ENCODE measurements at places on chromosomes 1 and 21.

DNA sequence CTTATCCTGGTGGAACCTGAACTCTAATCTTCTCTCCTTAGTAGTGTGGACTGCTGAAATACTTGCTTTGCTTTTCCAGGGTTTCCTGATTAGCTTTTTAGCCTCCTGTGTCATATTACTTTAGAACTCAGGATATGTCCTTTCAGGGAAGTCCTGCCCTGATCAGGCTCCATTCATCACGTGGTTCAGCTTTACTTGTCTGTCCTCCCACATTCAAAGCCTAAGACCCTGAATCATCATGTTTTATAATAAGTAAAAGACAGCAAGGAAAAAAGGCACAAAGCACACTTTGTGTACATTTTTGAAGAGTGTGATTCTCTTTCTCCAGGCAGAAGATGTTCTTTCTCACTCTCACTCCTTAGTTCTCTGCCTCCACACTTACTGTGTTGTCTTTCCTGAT is 70.6 kb downstream of the PATJ start:
- DNase-seq, result no peak

- DNase-seq, result no peak
Measured at GRCh38 chr1:161111527-161111926, 6.3 kb downstream of the PFDN2 start.

DNA sequence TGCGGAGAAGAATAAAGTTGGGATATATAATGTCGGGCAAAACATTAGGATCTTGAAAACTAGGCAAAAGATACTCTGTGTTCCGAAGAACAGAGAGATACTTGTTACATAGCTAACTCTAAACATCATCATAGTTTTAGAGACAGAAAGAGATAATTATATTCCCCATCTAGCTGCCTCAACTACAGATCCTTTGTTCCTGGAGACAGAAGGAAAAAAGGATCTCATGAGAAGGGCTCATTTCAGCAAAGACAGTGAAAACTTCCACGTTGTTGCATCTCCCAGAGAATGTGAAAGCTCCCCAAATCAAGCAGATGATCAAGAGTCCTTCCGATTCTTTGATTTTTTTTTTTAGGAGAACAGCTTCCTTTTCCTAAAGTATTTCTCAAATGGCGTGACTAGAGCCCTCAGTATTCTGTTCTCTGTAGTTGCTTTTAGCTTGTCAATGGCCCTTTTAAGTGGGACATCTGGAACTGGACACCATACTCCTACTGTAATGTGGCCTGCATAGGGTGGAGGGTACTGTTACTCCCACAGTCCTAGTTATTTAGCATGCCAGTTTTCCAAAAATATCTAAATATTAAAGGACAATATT is 1048.2 kb downstream of the TTLL7 start:
- DNase-seq, result peak; percentile 9

DNA sequence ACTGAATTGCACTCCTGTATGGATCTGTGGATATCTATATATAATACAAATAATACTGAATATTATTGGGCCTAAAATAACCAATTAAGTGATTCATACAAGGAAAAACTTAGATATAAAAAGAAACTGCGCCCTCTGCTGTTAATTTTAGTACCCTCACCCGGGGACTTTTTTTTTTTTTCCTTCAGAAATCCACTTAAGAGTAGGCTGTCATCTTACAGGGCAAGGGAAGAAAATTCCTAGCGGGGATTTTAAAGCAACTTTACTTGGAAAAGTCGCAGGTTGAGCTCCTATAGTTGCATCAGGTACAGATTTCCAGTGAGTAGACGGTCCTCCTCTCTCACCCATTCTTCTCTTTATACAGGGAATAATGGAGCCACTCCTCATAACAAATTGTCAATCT is 1.3 kb downstream of the NTNG1 start:
- no peak for DNase-seq

DNA sequence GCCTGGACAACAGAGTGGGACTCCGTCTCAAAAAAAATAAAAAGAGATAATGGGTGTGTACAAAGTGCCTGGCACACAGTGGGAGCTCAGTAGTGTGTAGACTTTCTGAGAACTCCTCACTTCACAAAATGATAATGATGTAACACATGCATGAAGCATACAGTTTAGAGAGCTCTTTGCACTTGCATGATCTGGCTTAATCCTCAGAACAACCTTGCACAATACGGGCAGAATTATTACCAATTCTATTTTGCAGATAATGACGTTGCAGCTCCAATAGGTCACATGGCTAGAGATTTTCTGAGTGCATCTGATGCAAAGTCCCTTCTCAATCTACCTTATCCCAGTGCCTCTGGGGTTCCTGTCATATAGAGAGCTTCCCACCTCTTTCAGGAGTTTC is 71.4 kb downstream of the CD247 start:
- DNase-seq, result no peak

DNA sequence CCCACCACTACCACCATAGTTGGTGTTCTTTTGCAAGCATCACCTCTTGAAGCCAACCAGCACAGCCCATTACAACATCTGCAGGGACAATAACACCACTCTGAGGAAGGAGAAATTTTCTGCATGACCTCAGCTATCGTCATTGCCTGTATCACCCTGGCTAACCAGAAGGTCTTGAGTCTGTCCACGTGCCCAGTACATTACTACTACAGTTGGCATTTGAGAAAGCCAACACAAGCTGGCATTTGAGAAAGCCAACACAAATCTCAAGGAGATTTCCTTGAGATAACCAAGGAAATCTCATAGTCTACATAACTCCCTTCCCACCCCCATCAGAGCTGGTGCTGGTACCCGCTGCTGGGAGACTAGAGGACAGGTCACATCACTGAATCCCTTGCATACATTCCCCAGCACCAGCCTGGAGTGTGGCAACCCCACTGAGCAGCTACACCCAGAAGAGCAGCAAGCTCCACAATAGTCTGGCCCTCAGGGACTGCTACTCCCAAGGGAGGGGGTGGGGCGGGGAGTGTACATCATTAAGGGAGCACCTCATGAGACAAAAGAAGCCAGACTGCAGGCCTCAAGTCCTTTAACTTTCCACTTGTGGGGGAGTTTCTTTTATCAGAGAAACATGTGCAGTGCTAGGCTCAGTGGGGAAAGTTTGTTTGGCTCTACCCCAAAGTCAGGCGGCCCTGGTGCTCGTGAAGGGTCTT is 46.0 kb upstream of the GUCA2A start:
- no peak for DNase-seq

- no peak for DNase-seq
Measured at GRCh38 chr1:6235296-6235677, 477 bp downstream of the ICMT start.

DNA sequence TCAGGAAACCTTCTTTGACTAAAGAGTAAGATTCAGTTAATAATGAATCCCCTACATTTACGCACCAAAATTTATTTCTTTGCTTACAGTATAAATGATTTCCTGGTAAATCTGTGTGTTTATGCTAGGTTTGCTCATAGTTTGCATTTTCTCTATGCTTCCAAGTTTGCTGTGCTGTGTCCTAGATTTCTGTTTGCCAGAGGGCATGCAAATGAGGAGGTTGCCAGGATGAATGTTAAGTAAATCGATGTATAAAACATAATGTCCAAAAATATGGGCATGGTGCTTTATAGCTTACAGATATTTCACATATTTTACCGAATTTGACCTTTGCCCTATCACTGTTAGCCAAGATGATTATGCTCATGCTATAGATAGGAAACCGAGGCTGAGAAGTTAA is 63.8 kb downstream of the TBX19 start:
- no peak for DNase-seq

DNA sequence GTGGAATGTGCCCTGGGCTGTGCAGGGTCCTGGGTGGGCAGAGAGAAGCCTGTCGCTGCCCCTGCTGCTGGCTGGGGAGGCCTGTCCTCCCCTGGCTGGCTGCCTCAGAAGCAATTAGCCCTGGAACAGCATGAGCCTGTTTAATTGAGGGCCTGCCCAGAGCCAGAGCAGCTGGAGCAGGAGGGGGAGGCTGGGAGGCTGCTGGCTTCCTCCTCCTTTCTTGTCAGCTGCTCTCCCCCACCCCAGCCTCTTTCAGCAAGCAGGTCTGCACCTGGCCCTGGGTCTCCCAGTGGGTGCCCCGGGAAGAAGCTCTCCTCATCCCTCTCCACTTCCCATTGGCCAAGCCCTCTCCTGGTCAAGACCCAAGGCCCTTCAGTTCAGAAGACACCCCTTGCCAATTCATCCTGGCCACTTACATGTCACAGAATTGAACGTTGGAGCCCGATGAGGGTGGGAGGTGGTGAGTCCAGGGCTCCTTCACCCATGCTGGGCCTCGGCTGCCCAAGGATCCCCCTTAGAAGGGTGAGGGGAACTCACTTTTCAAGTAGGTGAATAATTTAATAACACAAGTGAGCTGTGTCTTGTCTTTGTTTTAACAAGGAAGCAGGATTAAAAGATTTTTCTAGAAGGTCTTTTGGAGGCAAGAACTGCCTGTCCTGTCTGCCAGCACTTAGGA is 13.2 kb downstream of the AMPD2 start:
- DNase-seq, result no peak

- DNase-seq, result no peak
Measured at GRCh38 chr1:28905921-28906666, 8.3 kb upstream of the EPB41 start.

DNA sequence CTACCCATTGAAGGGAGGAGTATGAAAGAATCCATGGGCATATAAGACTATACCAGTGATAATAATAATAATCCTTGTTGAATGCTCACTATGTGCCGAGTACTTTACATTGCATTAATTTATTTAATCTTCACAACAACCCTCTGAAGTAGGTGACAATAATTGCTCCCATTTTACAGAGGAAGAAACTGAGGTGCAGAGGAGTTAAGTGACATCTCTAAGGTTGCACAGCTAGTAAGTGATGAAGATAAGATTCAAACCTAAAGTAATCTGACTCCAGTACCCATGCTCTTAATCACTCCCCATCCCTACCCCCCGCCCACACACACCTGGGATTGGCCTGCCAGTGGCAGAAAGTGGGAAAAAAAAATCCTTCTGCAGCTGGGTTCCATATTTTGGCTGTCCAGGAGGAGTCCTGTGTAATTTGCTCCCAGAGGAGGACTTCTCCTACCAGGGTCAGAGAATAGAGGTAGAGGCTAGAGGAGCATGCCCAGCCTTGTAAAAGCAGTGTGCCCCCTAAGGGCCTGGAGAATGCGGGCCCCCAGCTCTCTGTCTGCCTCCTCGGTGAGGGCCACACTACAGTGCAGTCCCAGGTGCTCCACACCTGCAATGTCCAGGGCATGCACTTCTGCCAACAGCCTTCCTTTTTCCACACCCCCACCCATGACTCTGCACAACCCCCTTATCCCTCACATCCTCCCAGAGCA is 57.8 kb downstream of the TMEM53 start:
- no peak for DNase-seq

DNA sequence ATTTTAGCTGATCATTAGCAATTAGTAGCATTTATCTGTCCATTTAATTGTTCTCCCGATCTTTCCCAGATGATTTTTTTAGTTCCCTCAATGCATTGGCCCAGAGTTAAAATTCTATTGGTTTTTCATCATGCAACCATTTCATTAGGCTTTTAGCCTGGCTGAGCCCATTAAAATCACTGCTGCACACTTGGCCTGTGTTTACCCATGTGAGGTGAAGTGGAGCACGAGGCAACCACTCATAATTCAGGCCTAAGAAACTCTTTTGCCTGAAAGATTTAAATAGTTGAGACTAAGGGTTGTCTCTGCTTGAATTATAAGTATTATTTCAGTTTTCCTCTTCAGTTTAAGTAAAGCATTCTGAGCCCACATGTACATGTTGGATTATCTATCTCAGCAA is 889.0 kb upstream of the ADGRL4 start:
- DNase-seq, result no peak

- no peak for DNase-seq
Measured at GRCh38 chr1:110515041-110515440, 3.9 kb downstream of the KCNA10 start.

- DNase-seq, result no peak
Measured at GRCh38 chr1:160222546-160222945, 17.4 kb downstream of the PEA15 start.

DNA sequence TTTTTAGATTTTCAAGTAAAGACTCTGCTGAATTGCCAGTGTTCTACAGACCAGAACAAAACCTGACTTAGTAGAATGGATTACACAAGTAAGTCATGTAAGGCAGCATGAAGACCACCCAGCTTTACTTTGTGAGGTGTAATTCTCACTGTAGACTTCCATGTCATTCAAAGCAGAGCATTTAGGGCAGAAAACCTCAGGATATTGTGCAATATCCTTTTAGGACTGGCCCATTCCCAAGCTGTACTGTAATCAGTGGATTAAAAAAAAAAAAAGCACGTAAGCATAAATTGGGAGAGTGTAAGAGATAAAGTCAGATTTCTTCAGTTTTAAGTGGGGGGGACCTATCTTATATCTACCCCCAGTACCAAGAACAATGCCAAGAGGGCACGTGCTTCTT is 380.5 kb upstream of the PRMT6 start:
- no peak for DNase-seq

GRCh38 chr21:38810034-38810825 is 4.5 kb downstream of the ETS2 start:
- no peak for DNase-seq

- peak; percentile 58 for DNase-seq
Measured at GRCh38 chr1:215568299-215568692, 1.2 kb downstream of the KCTD3 start.

DNA sequence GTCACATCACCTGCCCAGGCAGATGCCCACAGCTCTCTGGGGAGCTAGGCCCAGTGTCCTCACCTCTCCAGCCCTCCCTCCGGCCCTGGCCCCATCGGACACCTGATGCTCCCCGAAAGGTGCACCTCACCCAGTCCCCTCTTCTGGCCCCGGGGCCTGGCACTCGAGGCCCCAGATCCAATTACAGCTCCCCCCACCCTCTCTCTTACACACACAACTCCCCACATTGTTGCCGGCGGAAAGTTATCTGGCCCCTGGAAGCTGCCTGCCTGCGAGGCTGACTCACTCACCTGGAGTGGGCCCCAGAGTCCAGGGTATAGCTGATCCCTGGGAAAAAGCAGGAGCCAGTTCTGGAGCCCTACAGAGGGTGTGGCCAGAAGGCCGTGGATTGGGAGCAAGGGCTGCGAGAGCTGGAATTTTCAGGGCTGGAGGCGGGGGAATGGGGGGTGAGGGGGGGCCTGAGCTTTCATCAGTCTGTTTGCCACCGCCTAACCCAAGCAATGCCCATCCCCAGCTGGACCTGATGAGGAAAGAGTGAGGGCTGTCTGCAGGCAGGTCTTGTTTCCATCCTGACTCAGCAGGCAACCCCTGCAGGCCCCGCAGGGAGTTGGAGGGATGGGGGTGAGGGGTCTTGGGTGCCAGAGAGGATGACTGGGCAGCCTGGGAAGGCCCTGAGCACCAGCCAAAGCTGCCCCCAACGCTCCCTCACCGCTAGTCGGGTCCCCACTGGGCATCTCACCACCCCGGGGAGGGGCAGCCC is 948 bp downstream of the FBXO2 start:
- DNase-seq, result no peak
